ENCODE measurements at places on chromosomes 4 and X.

- no peak for DNase-seq
Observed at GRCh38 chr4:8312069-8312445, 42.5 kb downstream of the HTRA3 start.

GRCh38 chrX:151397741-151398070 lies 700 bp downstream of the VMA21 start:
- no peak for DNase-seq

GRCh38 chr4:71938776-71939175 lies 93.0 kb upstream of the NPFFR2 start:
- DNase-seq: no peak

DNA sequence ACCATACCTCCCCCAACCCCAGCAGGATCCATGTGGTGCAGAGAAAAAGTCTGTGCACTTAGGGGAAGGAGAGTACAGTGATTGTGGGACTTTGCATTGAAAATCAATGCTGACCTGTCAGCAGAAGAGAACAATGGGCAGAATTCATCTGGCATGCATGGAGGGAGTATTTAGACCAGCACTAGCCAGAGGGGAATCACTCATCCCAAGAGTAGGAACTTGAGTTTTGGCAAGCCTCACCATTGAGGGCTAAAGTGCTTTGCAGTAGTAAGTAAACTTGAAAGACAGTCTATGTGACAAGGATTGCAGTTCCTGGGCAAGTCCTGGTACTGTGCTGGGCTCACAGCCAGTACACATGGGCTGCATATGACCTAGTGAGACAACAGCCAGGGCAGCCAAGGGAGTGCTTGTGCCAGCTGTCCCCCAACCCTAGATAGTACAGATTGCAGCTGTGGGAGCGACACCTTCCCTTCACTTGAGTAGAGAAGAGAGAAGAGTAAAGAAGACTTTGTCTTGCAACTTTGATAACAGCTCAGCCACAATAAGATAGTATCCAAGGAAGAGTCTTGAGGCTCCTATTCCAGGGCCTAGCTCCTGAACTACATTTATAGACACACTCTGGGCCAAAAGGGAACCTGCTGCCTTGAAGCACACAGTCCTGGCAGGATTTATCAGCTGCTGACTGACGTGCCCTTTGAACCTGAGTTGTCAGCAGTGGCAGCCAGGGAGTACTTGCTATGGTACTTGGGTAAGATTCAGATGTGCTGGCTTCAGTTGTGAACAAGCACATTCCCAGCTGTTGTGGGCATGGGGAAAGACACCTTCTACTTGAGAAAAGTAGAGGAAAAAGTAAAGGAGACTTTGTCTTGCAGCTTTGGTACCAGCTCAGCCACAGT lies 48.7 kb downstream of the HDX start:
- DNase-seq: no peak

DNA sequence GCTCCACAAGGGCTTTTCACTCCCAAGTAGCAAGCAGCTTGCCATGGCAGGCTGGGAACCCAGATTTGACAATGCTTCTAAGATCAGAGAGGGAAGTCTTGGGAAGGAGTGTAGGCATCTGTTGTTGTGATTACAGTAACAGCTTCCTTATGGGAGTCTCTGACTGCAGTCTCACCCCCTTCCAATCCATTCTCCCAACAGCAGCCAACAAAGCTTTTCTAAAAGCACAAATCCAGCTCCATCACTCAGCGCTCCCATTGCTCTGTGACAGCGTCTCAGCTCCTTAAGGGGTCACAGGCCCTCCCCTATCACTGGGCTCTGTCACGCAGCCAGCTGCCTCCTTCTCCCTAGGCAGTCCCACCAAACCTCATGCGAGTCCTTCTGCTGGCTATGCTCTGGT lies 7.1 kb downstream of the IGFBP7 start:
- no peak for DNase-seq

GRCh38 chr4:73836373-73837279 lies at the start of gene CXCL6:
Gene CXCL6, plus strand, starts transcription at chr4:73836678. Its CDS starts 73 bp downstream, at chr4:73836751.
- DNase-seq: no peak

GRCh38 chrX:21427086-21427485 lies 52.9 kb downstream of the CNKSR2 start:
- DNase-seq: no peak

- DNase-seq: no peak
Observed at GRCh38 chr4:4559596-4559995, 17.7 kb upstream of the STX18 start.

- no peak for DNase-seq
Observed at GRCh38 chr4:7600247-7600646, 165.5 kb upstream of the PSAPL1 start.

DNA sequence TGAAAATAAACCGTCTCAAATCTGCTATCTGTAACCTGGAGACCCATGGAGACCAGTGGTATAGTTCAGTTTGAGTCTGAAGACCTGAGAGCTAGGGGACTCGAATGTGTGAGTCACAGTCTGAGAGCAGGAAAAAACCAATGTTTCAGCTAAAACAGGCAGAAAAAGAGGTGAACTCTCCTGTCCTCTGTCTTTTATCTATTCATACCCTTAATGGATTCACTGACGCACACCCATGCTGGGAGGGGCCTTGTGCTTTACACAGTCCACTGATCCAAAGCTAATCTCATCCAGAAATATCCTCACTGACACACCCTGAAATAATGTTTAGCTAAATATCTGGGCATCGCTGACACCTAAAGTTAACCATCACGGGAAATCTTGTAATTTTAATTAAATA lies 297.9 kb downstream of the GPM6A start:
- no peak for DNase-seq

- no peak for DNase-seq
Observed at GRCh38 chr4:139957986-139958738, 195.8 kb downstream of the MAML3 start.

- no peak for DNase-seq
Observed at GRCh38 chrX:65677954-65678469, 10.6 kb downstream of the MSN start.

DNA sequence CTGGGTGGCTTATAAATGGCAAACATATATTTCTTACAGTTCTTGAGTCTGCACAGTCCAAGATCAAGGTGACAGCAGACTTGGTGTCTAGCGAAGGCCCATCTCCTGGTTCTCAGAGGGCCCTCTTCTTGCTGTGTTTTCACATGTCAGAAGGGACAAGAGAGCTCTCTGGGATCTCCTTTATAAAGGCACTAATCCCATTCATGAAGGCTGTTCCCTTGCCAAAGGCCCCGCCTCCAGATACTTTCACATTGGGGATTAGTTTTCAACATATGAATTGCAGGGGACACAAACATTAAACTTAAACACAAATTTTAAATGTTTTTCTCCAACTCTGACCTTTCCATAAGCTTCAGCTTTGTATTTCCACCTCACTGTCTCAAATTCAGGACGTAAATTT lies 1135.0 kb upstream of the TENM3 start:
- no peak for DNase-seq

DNA sequence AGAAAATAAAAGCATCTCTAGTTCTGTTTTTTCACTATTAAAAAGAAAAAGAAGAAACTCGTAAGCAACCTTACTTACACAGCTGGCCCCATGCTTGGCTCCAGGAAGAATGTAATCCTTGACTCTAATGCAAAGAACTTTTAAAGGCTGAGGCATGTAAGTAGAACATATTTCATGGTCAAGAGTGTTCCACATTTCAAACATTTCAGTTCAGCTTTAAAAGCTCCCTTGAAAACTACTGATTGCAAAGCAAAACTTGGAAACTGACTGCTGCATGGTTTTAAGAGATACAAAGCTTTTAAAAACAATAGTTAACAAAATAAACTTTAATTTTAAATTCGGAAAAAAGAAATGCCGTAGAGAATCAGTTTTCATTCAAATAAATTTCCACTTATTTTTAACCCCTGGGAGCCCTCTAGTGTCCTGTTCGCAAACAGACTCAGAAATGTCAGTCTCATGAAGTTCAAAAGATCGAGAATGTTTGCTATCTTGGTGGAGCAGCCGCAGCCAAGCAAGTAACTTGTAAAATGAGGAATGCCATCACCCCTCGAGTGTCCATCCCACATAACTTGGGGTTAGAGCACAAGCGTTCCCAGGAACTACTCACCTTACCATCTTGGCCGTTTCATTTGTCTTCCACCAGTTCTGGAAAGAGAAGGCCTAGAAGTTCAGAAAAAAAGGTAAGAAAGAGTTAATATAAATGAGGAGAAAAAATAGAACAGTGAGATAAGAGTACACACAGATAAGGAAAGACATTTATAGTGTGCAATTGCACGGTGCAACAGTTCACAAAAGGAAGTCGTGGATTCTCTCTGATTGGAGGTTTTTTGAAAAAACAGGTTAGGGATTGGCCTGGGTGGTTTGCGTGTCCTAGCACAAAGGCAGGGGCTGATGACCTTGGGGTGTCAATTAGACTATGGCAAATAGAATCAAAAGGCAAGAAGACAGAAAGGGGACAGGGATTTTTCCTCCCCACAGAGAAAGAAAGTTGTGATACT lies at the start of gene GASK1B:
GASK1B (minus strand) TSS at position 765 of the 998 bp plus-strand sequence. CDS start 1,650 bp downstream, outside the sequence.
- DNase-seq: no peak

Measured in stimulated activated CD8-positive, alpha-beta memory T cell treated with anti-CD3 and anti-CD28 coated beads, Interleukin-15, amount 100 ng/mL, for 4 hours (primary cell).